NCI-H69 (cell line): ENCODE measurements at places on chromosomes 6 and 20.

DNA sequence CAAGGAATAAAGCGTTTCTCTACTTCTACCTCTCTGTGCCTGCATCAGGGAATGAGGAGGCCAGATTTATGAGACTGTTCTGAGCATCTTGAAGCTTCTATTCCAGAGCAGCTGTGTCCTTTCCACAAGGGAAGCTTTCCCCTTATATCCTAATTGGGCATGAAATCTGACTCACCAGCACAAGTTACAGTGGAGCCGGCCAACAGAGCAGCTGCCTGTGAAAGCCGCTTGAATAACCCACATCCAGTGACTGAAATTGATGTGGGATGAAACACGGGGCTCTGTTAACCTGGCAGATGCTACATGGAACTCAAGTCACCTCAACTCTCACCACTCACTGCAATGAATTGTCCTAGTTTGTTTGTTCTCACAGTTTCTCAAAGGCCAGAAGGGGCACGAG lies 400.3 kb downstream of the TFAP2A start:
- peak; percentile 85 for DNase-seq

- DNase-seq = no peak
Measured at GRCh38 chr20:58579819-58580473, 64.7 kb upstream of the APCDD1L start.

DNA sequence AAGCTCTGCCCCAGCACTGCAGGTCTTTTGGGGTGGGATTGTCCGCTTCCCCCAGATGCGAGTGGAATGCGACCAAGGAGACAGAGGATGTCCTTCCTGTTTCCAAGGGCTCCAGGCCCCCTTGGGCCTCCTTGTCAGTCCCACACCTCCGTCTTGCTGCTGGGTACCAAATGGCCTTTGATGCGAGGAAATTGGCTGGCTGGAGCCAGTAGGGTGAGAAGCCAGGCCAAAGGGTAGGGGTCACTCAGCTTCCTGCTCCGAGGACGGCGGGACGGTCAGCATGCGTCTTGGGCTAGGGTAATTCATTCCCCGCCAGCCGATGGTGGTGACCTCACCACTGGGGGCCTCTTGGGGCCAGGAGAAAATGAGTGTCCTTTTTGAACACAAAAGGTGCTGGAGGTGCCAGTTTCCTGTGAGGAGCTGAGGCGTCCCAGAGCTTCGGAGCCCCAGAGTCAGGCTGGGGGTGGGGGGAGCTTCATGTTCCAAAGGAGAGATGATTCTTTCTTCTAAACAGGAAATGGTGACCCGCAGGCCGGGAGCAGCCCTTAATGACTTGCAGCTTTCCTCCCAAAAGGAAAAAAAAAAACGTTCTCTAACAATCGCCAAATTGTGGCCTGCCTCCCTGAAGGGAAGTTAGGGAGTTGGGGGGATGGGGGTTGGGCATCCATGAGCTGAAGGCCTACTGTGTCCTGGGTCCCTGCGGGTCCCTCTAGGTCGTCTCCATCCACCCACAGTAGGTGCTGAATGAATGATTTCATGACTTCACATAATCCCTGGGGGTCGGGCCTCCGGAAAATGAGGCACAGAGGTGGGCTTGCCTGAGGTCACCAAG lies 6.7 kb downstream of the SNAI1 start:
- no peak for DNase-seq

- DNase-seq = no peak
Measured at GRCh38 chr6:84953111-84953755, 188.8 kb upstream of the TBX18 start.

DNA sequence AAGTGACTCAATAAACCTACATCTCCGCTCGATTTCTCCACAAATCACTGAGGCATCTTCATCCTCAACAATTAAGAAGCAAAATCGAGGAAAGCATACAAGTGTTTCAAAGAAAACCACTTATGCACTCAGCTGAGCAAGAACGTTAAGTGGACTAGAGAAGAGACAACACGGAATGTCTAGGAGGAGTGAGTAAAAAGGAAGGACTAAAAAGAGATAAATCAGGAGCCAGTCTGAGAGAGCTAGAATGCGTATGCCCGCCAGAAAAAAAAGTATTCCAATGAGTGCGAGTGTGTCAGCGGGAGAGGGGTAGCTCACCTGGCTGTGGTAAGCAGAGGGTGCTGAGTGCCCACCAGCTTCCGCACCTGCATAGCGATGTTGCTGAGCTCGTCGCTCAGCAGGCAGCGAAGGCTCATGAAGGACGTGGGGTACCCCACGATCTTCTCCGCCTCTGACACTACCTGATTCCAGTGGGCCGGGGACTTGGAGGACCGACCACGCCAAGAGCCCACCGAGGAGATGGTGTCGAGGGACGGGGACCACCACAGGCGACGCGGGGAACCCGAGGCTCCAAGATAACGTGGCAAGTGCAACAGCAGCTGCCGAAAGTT lies 587 bp downstream of the PDSS2 start:
- DNase-seq = peak; percentile 76

DNA sequence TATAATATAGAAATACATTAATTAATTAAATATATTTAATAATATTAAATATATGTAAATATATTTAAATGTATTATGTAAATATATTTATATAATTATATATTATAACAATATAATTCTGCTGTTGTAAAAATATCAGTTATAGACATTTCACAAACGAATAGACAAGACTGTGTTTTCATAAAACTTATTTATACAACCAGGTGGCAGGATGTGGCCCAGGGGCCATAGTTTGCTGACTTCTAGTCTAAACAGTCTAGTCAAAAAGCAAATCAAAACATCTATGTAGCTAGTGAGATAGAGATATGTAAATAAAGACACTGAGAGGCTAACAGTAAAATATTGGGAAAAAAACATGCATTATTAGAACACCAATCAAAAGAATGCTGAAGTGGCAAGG lies 136.4 kb downstream of the TBXT start:
- no peak for DNase-seq

DNA sequence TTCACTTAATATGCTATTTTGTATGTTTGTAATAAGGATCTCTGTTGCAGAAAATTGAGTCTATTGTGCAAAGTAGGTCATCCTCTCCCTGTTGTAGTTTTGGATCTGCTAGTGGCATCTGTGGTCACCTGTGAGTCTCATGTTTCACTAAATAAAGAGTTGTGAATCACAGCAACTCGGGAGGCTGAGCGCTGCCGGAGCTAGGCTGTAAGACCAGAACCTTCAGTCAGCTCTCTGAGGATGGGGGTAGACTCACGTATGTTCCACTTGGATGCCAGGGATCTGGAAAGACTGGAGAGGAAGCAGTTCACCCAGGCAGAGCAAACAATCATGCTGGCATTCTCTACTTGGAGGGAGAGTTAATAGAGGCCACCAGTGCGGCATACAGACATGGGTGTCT lies 187.3 kb upstream of the FOXA2 start:
- peak; percentile 15 for DNase-seq

DNA sequence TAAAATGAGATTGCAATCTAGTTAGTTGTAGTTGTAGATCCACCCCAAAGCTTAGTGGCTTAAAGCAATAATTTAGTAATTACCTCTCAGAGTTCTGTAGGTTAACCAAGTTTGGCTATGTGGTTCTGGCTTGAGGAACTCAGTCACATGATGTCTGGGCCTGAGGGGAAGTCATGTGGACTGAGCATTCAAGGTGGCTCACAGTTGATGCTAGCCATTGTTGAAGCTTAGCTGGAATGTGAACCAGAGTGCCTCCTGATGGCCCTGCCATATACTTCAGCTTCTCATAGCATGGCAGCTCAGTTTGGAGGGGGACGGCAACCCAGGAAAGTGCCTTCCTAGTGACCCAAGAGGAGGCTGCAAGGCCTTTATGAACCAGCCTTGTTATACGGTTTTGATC lies 263.2 kb upstream of the RNF217 start:
- DNase-seq = peak; percentile 54

GRCh38 chr6:56962441-56962840 lies 7.5 kb downstream of the BEND6 start:
- peak; percentile 13 for DNase-seq

DNA sequence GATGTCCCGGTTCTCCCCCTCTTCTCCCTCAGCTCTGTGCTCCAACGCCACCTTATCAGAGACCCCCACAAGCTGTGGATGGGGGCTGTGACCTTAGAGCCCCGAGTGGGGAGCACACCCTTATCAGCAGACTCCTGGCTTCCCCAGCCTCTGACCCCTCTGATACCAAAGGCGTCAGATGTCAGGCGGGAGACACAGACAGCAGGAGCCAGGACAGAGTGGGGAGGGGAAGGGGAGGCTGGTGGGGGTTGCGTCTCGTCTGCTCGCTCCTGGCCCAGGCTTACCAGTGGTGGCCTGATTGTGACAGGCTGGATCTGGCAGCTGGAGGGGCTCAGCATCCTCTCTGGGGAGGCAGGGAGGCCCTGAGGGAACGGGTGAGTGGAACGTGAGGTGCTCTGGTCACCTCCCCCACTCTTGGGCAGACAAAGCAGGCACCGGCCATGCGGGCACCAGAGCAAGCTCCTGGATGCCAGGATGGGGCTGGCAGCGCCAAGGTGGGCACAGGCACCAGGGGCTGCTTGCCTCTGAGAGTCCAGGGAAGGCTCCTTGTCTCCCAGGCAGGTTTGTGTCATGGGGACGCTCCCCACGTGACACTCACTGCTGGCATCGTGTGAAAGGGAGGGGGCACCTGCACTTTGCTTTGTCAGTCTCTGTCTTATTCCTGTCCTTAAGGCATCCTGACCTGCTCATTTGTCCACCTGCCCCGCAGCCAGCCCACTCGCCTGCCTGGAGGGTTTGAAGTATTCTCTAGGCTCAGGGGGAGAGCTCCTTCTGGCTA lies 27.8 kb upstream of the GATA5 start:
- no peak for DNase-seq

DNA sequence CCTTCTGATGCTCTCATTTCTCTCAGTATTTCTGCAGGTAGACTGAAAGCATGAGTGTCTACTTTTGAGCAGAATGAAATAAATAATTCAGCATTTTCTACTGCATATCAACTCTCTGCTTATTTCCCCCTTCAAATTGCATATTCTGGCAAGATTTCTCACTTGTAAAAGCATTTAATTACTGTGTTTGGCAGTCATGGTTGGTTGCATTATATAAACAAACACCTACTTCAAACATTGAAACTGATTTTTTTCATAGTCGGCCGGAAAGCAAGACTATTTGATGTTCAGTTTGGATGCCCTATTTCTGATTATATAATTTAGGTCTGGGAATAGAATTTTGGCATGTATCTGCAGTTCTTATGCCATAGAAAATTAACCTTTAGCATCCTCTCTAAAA lies 73.1 kb downstream of the PLEKHG1 start:
- peak; percentile 16 for DNase-seq

- DNase-seq = no peak
Measured at GRCh38 chr6:96794980-96795379, 42.3 kb downstream of the GPR63 start.

- DNase-seq = no peak
Measured at GRCh38 chr20:59585714-59586409, 18.5 kb upstream of the PHACTR3 start.

DNA sequence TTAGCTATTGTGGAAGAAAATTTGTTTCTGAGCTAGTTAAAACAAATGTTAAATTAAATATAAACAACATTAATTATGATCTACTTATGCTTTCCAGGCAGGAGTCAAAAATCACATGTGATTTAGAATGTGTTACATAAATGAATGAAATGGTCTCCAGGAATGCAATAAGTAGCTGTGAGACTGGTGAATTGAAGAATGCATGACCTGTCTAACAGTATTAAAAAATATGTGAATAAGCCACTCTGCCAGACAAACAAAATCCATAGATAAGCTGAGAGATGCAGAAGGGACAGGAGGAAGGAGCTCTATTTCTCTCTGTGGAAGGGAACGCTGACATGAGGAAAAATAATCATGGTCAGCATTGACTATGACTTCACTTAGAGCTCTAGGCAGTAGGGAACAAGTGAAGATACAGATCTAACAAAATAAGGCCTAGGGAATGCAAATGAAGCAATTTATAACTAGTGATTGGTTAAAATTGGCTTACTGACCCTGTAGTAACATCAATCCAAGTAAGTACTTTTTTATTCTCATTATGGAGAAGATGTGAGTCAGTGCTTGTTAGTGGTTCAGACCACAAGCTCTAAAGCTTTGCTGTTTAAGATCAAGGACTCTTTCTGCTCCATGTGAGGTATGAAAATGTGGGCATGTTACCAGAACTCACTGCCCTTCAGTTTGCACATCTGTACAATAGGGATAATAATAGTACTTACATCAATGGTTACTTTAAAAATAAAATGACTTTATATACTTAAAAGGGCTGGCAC lies 432.6 kb downstream of the MMUT start:
- DNase-seq = no peak
